ENCODE measurements at places on chromosomes 12 and 14.

DNA sequence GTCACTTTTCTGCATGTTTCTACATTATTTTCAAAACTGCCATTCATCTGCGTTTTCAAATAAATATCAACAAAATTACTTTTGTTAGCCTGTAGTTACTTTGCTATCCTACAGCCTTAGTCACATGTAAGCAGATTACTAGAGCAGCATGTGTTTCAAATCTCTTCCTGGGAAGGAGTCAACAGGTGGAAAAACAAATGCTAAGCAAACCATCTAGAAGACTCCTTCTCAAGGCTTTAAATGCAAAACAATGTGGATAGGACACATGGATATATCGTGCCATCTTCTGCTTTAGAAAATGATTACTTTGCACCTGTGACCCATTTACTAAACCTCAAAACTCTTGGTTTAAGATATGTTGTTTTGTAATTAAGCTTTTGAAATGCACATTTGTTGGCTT, 108.9 kb downstream of the SSPN start:
- no peak for DNase-seq

DNA sequence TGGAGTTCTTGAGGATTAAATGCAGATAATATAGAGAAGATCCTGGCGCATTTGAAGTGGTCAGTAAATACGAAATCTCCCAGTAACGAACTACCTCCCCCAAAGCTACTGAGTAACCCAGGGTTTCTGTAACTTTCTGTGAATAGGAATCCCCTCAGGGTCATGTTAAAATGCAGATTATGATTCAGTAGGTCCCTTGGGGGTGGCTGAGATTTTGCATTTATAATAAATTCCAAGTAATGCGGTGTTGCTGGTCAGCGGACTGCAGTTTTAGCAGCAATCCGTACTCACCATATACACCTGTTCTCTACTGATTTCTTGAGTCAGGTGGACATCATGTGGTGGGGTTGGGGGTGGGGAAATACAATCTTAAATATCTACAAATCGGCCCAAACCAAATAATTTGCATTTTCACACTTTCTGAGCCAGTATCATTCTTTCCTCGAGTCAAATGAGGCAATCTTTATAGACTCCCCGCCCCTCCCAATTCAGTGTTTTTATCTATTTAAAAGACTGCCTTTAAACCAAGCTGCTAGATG, 868 bp downstream of the SPATA7 start:
- no peak for DNase-seq

- no peak for DNase-seq
These were observed 70.0 kb upstream of the VPS33A start for GRCh38 chr12:122336015-122336946.

GRCh38 chr14:74148705-74149104, 63.9 kb downstream of the LIN52 start:
- no peak for DNase-seq

GRCh38 chr14:82354126-82354525, 820.5 kb upstream of the SEL1L start:
- no peak for DNase-seq

DNA sequence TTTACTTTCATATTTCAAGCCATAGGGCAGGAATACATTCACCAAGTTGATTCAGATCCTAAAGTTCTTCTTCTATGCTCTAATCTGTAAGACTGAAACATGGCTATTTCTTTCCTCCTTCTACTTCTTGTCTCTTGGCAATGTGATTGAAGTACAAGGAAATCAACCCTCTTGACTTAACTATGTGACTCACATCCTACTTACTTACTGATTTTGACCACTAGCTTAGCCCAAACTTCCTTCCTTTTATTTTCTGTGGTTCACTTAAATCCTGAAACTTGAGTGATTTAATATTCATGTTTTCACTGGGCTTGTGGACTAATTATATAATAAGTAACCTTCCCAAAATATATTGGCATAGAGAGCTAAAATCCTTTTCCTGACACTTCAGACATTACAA, 111.2 kb upstream of the NOVA1 start:
- DNase-seq = no peak

Measured in gastrocnemius medialis (tissue), 4 donors.